ENCODE measurements at places on chromosomes 1 and 21.
A peak's percentile ranks its signal among the peaks of the same experiment; 100 is the strongest.

DNA sequence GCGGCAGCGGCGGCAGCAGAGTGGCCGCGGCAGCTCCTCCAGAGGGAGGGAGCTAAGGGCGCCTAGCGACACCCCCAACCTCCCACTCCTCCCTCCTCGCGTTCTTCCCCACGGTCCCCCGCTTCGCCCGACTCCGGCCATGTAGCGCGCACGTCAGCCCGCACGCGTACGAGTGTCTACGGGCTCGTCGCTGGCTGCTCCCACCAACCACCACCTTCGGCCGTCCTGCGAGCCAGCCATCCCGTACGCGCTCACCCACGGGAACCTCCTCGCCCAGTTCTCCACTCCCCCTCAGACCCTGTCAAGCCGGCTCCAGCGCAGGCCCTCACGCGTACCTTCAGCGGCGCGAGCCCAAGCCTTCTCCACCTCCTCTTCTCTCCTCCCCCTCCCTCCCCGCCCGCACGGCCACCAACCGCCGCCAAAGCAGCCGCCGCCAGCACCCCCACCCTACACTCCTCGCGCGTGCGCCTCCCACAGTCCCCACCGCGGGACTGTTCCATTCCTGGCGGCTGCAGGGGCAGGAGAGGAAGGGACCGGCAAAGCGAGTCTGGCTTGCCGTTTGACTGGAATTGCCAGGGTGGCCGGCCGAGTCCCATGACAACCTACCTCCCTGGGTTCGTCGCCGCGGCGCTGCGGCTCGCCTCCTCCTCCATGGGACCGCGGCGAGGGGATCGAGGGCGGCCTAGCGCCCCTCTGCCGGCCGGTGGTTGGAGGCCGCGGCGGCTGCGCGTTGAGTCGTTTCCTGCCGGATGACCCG is at the start of gene YY1AP1:
Gene YY1AP1 (minus strand): TSS at position 451 of the 757 bp plus-strand sequence. CDS start 8,338 bp downstream, outside the sequence.
- DNase-seq: peak; percentile 88

DNA sequence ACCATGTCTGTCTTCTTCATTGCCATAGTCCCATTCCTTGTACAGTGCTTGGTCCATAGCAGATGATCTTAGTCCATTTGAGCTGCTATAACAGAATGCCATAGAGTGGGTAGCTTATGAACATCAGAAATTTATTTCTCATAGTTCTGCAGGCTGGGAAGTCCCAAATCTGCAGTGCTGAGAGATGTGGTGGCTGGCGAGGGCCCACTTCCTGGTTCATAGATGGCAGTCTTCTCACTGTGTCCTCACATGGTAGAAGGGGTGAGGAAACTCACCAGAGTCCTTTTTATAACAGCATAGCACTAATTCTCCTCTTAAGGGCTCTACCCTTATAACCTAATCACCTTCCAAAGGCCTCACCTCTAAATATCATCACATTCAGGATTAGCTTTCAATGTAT is 23.1 kb upstream of the RAP1A start:
- no peak for DNase-seq

DNA sequence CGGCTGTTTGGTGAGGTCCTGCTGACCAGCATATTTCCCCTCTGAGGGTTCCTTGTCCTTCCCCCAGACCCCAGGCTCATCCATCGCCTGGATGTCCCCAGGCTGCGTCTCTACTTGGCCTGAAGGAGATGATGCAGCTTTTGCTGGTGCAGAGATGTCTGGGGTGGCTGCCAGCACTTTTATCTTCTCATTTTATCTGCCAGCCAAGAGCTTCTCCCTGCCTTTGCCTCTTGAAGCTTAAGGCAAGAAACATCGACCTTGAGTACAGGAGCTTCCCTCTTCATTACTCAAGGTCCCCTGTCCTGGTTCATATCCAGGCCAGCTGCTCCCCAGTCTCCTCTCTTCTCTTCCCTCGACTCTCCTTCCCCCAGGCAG is 9.2 kb upstream of the H6PD start:
- DNase-seq: no peak

DNA sequence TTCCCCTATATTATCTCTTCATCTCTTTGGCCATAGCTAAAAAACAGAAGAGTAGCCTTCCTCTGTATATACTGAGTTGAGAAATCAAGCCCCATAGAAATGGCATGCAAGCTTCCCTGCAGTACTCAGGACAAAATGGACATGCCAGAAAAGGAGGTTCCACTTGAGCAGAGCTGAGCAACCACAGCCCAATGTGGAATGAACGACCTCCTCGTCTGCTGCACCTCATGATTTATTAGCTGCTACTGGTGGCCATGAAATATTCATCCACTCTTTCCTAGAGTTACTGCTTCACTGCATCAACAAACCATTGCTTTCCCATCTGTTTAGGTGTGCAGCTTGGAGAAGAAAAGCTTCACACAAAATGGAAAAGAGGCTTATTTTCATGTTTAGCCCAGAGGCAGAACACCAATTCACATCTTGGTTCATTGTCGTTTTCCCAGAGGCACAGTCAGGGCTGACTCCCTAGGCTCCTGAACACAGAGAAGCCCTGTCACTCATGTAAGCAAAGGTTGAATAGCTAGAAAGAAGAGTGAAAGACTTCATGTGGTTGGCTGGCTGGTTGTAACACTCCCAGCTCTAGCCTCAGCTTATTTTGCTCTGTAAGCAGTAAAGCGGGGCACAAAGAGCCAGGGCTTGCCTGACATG is 148.0 kb downstream of the TSEN15 start:
- no peak for DNase-seq

- DNase-seq: no peak
These were observed 62.4 kb upstream of the TNFSF18 start for GRCh38 chr1:173113015-173113741.

DNA sequence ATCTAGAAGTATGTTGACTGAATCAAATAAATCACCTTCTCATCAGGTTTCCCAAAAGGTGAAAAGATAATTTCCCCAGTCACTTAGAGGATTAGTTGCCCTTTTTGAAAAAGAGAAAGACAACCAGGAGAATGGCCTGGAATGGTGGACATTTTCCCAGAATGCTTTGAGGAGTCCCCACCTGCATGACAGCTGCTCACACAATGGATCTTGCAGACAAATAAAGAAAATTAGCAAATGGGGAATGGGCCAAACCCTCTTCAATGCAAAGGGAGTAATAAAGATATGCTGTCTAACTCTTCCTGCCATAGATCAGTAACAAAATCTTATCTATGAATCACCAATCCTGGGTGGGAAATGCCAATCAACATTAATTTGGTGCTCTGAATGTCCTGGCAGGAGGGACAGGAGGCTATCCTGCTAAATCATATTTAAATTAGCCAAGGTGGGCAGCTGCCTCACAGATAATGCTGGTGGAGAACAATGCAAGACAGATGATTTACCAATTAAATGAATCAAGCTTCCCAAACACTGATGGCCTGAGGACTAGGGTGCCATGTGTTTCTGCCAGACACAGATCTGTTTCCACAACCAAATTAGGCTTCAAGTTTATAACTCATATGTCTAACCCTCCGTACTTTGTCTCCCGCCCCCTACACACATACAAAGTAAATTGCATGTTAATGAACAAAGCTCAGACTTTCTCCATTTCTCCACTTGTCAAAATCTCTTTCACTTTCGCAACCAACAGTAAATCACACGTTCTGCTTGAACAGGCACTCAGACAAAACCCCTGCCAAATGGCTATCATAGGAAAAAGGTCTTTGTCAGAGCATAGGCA is 488.0 kb upstream of the PLXNA2 start:
- peak; percentile 48 for DNase-seq

GRCh38 chr1:76229279-76230005 is 154.9 kb downstream of the ST6GALNAC3 start:
- DNase-seq: no peak

- DNase-seq: no peak
These were observed 9.2 kb upstream of the PLA2G4A start for GRCh38 chr1:186819563-186819962.

GRCh38 chr1:27099587-27100334 is 55.2 kb downstream of the SLC9A1 start:
- DNase-seq: peak; percentile 50

GRCh38 chr1:40344597-40344996 is 27.5 kb upstream of the COL9A2 start:
- DNase-seq: no peak

GRCh38 chr1:30465096-30465495 is 258.3 kb downstream of the MATN1 start:
- no peak for DNase-seq

DNA sequence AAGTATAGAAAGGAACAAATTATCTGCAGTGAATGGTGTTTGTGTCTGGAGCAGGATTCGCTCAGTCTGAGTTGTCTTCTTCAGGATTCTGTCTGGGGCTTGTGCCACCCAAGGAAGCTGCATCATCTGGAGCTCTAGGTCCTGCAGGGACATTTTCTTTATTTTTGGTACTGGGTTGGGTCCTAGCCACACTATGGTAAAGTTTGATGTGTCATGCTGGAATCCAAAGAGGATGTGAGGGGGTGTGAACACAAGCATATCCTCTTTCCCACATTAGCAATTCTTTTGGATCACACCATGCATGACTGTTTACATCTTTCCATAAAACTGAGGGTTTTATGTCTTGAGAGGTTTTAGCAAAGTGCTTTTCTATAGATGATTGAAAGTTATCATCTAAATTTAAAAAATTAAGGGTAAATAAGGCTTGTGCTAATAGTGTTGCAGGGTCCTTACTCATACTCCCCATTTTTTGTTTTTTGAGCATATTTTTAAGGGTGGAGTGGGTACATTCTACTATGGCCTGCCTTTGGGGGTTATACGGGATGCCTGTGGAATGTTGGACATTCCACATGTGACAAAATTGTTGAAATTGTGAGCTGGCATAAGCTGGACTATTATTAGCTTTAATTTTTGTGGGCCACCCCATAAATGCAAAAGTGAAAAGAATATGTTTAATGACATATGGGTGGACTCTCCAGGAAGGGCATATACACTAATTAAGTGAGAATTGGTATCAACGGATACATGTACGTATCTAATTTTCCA is 152.0 kb upstream of the HMCN1 start:
- no peak for DNase-seq

GRCh38 chr1:205598841-205599668 is 32.8 kb downstream of the ELK4 start:
- no peak for DNase-seq

- no peak for DNase-seq
These were observed 431.4 kb downstream of the BRINP3 start for GRCh38 chr1:190046231-190046630.

DNA sequence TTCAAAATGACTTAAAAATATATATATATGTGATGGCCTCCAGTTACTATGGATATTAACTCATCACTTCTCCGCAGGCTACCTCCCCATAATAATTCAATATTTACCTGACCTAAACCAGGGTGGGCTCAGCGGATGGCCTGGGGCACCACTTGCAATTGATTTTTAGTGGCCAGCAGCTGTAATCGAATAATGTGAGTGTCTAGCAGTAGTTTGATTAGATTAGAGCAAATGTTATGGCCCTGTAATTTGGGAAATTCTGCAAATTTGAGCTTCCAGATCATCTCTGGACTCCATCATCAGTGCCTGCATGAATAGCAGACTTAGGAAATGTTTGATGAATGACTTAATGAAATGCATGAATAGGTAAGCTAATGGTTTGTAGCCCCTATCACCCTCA is 14.7 kb downstream of the SUSD4 start:
- DNase-seq: no peak

DNA sequence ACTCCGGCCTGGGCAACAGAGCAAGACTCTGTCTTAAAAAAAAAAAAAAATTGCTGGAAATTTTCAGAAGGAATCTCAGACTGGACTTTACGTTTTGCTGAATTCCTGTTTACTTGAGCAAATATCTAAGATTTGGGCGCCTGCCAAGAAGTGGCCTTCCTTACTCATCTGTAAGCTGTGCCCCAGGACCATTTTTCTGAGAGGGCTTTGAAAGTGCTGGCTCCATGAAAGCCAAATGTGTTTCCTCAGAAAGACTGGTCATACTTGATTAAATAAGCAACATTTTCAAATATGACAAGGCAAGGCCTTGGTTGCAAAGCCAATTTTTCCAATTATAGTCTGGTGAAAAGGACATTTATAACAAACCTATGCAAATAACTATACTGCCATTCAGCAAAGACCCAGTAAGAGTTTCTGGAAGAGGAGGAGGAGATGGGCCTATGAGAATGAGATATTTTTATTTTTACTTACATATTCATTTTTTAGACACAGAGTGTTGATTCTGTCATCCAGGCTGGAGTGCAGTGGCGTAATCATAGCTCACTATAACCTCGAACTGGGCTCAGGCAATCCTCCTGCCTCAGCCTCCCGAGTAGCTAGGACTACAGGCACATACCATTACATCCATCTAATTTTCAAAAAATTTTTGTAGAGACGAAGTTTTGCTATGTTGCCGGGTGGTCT is 56.3 kb upstream of the HTR1D start:
- no peak for DNase-seq

GRCh38 chr21:31987696-31988095 is 114.9 kb downstream of the HUNK start:
- DNase-seq: no peak

- no peak for DNase-seq
These were observed 13.9 kb upstream of the CD2 start for GRCh38 chr1:116740296-116740695.

DNA sequence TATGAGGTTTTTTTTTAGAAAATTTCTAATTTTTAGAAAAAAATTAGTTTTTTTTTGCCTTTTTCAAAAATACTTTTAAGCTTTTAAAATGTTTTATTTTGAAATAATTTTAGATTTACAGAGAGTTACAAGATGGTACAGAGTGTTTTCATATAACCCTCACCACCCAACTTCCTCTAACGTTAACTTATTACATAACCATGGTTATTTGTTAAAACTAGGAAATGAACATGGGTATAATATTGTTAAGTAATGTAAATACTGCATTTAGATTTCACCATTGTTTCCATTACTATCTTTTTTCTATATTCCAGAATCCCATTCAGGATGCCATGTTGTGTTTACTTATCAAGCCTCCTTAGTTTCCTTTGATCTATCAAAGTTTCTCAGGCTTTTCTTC is 45.2 kb upstream of the ST6GALNAC3 start:
- no peak for DNase-seq

DNA sequence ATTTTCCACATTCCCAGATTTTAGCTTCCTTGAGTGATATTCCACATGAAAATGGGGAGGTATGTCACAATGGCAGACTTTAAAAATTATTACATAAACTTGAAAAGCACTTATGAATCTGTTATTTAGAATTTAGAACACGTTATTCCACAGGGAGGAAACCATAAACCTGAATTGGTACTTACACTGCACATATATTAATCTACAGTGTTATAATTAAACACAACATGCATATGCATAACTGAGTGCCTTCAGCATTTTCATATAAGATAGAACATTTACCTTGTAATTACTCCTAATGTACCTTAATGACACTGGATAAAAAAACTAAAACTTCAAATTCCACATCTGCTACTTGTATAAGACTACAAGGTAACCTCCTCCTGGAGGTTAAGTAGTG is 9.8 kb downstream of the ARHGAP29 start:
- no peak for DNase-seq

DNA sequence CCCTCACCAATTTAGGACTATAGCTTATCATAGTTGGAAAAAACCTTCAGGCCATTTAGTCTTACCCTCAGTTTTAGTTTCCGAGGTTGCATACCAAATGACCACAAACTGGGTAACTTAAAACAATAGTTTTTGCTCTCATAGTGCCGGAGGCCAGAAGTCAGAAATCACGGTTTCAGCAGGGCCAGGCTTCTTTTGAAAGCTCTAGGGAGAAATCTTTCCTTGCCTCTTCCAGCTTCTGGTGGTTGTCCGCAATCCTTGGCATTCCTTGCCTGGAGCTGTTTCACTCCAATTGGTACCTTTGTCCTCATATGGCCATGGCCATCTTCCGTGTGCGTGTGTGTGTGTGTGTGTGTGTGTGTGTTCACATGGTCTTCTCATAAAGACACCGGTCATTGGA is 12.4 kb upstream of the PLXNA2 start:
- no peak for DNase-seq
